WTC11 (cell line): ENCODE measurements at places on chromosomes 2 and 18. TPM values are rescaled to one million over a fixed set of nuclear protein-coding genes. Genes with fewer than 3 reads are reported as not detected.

- no peak overlapping the region for H3K4me3 ChIP-seq
- no peaks in the 10 kb centered on the region for H3K27me3 ChIP-seq
- DNase-seq, result no peak
- H3K36me3 ChIP-seq, result no peaks in the 10 kb centered on the region
Measured at GRCh38 chr2:229098801-229099200, 172.3 kb downstream of the PID1 start.

DNA sequence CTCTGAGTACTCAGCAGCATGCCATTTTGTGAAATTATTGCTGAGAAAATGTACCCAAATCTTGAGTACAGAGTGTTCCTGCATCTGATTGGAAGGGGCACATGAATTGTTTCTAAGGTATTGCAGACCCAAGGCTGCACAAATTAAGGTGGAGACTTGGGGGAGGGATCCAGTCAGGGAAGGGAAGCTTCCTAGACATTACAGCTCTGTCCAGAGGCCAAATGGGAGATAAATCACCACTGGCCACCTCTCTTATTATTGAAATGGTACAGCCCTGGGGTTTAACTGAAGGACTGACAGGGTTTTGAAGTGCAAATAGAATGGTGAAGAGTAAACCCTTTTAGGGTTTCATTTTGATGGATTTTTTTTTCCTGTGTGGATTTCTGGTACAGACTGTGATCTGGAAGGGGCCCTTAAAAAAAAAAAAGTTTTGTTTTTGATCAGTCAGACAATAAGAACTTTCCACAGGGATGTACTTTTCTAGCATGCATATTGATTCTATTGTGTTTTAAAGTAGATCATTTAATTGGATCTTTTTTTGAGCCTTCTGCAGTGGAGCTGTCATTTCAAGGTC is 119.4 kb downstream of the GREB1L start:
- H3K27ac ChIP-seq, result no peak overlapping the region
- DNase-seq, result no peak
- no peaks in the 10 kb centered on the region for H3K36me3 ChIP-seq
- H3K27me3 ChIP-seq, result no peaks in the 10 kb centered on the region
- H3K4me3 ChIP-seq, result no peak overlapping the region

DNA sequence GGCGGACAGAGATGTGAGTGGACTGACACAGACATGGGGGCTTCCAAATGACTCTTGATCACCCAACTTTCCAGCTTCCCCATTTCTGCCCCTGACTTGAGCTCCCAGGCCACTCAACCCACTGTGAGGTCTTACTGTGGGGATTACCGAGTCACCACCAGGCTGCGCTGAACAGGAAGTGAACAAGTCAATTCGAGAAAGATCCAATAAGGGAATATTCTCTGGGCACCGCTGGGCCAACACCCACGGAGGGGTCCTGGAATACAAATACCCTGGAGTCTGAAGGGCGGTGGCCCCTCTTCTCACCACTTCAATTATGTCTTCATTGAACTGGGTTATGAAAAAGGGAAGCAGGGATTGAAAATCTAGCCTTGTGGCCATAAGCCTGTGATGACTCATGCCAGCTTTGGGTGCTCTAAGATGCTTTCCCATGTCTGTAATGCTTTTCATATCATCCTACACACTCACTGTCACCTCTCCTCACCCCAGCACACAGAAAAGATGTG is 37.7 kb downstream of the BCL11A start:
- H3K27me3 ChIP-seq, result no peaks in the 10 kb centered on the region
- no peak overlapping the region; the same call in 1 of the 2 replicates for H3K4me3 ChIP-seq
- H3K36me3 ChIP-seq, result peaks cover 12% of the 10 kb centered on the region
- peak overlapping the region; percentile 89 for H3K27ac ChIP-seq

DNA sequence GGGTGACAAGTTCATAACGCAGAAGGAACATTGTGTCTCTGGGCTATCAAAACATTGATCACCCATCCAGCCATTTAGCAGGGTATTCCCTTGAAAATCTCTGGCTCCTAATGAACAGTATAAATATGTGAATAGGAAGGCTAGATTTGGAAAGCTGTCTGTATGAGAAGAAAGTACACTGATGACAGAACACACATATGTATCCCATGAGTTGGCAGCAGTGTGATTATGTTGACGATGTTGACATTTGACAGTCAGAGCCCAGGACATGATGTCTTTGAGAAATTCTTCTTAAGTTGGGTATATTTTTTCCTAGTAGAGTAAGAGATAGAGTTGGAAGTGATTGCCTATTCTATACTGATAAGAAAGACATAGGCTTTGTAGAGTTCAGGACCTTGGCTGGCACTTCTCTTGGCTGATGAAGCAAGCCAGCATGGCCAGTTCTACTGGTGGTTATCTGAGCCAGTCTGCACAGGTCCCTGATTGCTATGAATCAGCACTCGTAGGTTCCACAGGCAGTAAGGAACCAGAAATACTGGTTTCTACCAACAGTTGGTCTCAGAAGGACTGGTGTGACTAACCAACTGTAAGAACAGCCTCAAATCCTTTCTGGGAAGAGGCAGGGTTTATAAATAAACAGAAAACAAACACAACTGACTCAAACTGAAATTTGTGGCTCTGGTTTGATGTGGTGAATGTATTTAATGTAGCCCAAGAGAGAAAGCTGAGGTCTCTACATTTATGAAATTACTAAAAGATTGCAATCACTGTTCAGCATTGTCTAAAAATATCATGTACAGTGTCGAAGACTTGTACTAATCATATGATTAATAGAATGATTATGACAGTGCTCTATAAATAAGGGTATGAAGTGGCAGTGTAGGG is 43.9 kb upstream of the RAPH1 start:
- no peak overlapping the region for H3K4me3 ChIP-seq
- H3K27me3 ChIP-seq, result no peaks in the 10 kb centered on the region; the same call in 1 of the 2 replicates
- DNase-seq, result no peak
- no peak overlapping the region for H3K27ac ChIP-seq
- H3K4me1 ChIP-seq, result peaks cover 12% of the 10 kb centered on the region
- no peaks in the 10 kb centered on the region for H3K36me3 ChIP-seq

DNA sequence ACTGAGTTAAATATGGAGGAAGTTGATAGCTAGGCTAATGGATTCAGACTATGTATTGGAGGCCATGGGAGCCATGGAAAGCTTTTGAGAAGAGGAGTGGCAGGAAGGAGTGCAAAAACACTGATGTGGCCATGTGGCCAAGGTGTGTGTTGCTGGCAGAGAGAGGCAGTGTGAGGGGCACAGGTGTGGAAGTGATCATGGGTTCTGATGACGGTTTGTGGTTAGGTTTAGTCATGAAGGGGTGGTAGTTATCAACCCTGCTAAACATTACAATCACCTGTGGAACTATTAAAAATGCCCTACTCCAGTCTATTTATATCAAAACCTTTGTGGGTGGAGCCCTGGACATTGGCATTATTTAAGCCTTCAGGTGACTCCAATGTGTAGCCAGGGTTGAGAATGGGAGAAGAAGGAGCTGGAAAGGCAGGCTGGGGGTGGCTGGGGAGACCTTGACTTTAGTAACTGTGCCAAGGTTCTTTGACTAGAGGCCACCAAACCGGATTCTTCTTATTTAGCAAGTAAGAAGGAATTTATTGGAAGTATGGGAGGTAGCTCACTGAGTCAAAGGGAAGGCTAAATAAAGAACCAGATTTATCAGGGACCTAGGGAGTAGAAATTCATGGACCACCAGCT is 13.5 kb downstream of the GPR39 start:
- H3K4me1 ChIP-seq, result no peaks in the 10 kb centered on the region
- H3K27ac ChIP-seq, result no peak overlapping the region
- peaks cover 34% of the 10 kb centered on the region for H3K27me3 ChIP-seq
- no peak overlapping the region for H3K4me3 ChIP-seq

GRCh38 chr18:48194591-48195181 is 214.5 kb downstream of the ZBTB7C start:
- peaks cover 3% of the 10 kb centered on the region for H3K27me3 ChIP-seq
- no peak overlapping the region for H3K4me3 ChIP-seq
- DNase-seq, result no peak
- H3K27ac ChIP-seq, result no peak overlapping the region
- no peaks in the 10 kb centered on the region for H3K36me3 ChIP-seq

- no peaks in the 10 kb centered on the region for H3K4me1 ChIP-seq
- no peak overlapping the region for H3K27ac ChIP-seq
- no peak overlapping the region for H3K4me3 ChIP-seq
- DNase-seq, result no peak
Measured at GRCh38 chr18:56315363-56315762, 323.0 kb downstream of the TXNL1 start.

- peaks cover 12% of the 10 kb centered on the region for H3K4me1 ChIP-seq
- no peak overlapping the region for H3K27ac ChIP-seq
- H3K27me3 ChIP-seq, result no peaks in the 10 kb centered on the region; the same call in 1 of the 2 replicates
- H3K4me3 ChIP-seq, result no peak overlapping the region
- H3K36me3 ChIP-seq, result 0 out of 2 replicates have a peak, but pooled peaks cover 2% of the 10 kb centered on the region
Measured at GRCh38 chr2:237509151-237509550, 22.1 kb downstream of the MLPH start.

GRCh38 chr2:190482451-190482850 is 52.1 kb downstream of the NEMP2 start:
- no peaks in the 10 kb centered on the region for H3K27me3 ChIP-seq
- no peak overlapping the region for H3K27ac ChIP-seq
- H3K36me3 ChIP-seq, result no peaks in the 10 kb centered on the region
- H3K4me3 ChIP-seq, result no peak overlapping the region
- no peaks in the 10 kb centered on the region for H3K4me1 ChIP-seq

DNA sequence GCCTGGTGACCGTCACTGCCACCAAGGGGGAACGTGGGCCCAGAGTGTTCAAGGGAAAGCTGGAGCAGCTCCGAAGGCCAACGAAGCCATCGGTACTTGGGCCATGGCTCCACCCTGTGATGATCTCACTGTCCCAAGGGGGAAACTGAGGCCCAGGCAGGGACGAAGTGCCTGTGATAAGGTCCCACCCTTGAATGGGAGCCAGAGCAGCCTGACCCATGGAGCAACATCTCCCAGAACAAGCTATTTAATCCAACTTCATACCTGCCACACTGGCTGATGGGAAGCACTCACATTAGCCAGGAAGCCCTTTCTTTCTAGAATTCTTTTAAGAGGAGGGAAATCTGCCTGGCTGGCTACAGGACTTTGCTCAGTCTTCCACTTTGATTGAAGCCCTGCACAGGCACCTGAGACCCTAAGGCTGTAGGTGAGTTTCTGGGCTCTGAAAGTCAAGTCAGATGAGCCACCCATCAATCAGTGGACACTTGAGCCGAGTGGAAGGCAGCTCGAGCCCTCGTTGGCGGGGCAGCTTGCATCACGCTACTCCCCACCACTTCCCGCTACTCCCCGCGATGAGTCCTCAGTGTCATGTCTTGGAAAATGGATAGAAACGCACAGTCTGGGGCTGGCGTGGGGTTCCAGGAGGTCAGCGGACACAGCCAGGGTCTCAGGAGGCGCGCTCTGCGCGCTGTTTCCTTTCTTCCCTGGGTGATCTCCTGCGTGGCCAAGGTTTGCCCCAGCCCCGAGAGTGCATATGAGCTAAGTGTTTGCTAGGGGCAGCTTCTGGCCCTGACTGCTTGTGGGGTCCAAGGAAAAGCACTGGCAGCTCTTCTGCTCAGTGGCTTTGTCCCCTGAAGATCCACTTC is 2.5 kb upstream of the HS6ST1 start:
- H3K4me1 ChIP-seq, result peaks cover 31% of the 10 kb centered on the region
- H3K27ac ChIP-seq, result no peak overlapping the region
- peaks cover 20% of the 10 kb centered on the region for H3K27me3 ChIP-seq
- peak overlapping the region; percentile 54 for H3K4me3 ChIP-seq
- no peaks in the 10 kb centered on the region for H3K36me3 ChIP-seq

- H3K36me3 ChIP-seq, result no peaks in the 10 kb centered on the region
- no peak overlapping the region for H3K4me3 ChIP-seq
- no peak for DNase-seq
- H3K4me1 ChIP-seq, result peaks cover 12% of the 10 kb centered on the region
- no peaks in the 10 kb centered on the region for H3K27me3 ChIP-seq
- peak overlapping the region; percentile 43; the same call in 1 of the 2 replicates for H3K27ac ChIP-seq
Measured at GRCh38 chr2:1598041-1598710, 146.1 kb downstream of the PXDN start.

FOXD4L1 gene
- total RNA-seq, result 0.09 TPM in 1 of 3 replicates, not detected in the others

NGEF gene
- total RNA-seq, result 4.5 to 6.6 TPM (median 5.4 TPM) in 3 replicates

RGPD3 gene
- total RNA-seq, result 0.07 to 0.11 TPM (median 0.11 TPM) in 3 replicates

ANKRD29 gene
- 3.3 to 4.9 TPM (median 3.7 TPM) in 3 replicates for total RNA-seq

C2orf66 gene
- not detected in 3 replicates for total RNA-seq
